ENCODE measurements at places on chromosomes 3 and 15.

GRCh38 chr3:42900226-42901072 lies 5.5 kb upstream of the ZNF662 start:
- DNase-seq = no peak

GRCh38 chr15:101642361-101642760 lies 9.8 kb downstream of the TM2D3 start:
- no peak for DNase-seq

GRCh38 chr3:192778508-192778907 lies 51.2 kb upstream of the FGF12 start:
- no peak for DNase-seq

GRCh38 chr3:195028877-195029606 lies 241.9 kb downstream of the XXYLT1 start:
- DNase-seq = no peak

DNA sequence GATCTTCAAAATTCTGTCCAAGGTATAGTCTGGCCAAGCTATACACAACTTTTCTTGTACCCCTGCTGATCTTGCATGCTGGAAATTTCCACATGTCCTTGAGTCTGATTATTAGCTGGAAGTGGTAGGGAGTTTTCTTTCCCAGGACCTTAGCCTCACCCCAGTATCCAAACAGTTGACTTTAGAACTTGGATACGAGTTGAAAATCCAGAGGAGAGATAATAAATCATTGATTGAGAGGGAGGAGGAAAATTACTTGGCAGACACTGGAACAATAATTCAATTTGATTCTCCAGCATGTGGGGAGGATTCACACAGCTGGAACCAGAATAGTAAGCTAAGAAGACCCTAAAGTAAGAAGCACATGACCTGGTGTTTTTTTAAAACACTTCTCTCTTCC lies 116.4 kb downstream of the IL5RA start:
- no peak for DNase-seq

GRCh38 chr3:14884665-14885064 lies 62.7 kb upstream of the NR2C2 start:
- DNase-seq = peak; percentile 10

DNA sequence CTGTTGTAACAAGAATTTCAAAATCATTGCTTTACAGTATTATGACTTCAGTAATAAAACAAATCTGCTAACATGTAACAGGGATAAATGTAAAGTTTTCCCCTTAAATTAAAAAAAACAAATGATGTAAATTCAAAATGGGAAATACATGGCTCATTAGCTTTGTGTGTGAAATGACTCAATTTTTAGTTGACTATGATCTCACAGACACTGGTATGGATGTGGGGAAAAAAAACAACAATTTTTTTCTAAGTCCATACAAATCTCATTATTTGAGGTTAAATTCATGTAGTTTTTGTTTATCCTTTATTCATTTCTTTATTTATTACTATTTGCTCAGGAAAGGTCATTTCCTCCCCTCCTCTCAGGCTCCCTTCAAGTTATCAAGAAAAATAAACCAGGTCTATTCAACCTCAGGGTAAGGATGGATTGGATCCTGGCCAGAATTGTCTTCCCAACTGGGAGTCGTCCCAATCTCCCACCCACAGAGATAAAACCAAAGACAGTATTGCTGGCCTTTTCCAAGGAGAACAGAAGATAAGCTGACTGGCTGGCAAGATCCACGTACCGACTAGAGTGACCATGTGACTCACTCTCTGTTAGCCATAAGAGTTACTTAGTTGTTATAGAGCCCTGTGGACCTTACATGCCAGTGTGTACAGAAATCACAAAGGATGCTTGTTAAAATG lies 373.3 kb downstream of the GAP43 start:
- no peak for DNase-seq

- DNase-seq = peak; percentile 25
Measured at GRCh38 chr3:29153811-29154210, 127.1 kb upstream of the RBMS3 start.

DNA sequence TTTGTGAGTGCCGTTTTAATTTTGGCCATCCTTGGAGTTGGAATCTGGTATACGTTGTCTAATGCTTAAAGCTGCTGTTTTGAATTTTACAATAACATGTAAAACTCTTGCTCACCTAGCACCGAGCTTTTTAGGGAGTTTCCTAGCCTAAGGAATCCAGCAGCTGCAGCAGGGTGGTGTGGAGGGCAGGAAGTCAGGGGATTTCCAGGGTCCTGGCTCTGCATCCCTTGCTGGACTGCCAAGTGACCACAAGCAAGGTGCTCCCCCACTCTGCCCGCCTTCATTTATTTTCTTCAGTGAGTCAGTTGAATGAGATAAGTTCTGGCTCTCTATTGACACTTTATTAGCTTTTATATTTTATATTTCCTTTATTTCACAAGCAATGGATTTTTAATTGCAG lies 113.7 kb downstream of the ATG7 start:
- no peak for DNase-seq

DNA sequence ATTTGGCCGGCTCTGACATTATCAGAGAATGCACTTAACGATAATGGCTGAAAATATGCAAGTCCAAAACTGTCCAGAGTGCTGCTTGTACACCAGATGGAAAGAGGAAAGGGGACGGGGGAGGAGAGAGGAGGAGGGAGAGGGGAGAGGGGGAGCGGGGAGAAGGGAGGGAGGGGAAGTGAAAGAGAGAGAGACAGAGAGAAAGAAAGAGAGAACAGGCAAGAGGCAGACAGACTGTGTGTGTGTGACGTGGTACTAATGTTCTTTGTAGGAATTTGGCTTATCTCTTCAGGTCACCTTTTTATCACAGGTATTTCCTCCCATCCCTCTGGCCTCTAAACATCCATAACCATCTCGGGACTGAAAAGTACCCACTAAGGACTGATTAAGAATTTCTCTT lies 75.1 kb upstream of the LMOD3 start:
- DNase-seq = no peak

- no peak for DNase-seq
Measured at GRCh38 chr15:35724626-35725025, 178.7 kb upstream of the DPH6 start.

DNA sequence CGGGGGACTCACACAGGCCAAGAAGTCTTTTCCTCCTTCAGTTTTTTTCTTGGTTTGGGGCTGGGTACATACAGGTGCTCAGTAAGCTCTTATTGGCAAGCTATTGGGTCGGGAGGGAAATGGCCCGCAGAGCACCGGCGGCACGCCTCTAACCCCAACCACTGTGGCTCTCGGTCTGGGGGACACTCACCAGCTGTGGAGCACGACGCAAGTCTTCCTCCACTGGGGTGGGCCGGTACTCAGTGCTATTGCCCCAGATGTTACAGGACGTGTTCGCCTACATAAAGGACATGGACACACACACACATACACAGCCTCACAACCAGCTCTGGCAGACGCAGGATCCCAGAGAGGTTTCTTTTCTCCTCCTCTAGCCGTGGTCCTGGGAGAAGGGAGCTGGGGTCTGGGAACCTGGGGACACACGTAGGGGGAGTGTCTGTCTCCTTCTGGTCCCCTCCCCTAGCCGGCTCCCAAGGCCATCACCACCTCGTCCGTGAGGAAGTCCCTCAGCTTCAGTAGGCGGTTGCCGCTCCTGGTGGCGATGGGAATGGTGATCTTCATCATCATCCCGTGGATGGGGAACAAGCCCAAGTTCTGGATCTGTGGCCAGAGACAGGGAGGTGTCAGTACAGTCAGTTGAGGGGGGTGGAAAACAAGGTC lies 33.4 kb downstream of the FEM1B start:
- DNase-seq = no peak

DNA sequence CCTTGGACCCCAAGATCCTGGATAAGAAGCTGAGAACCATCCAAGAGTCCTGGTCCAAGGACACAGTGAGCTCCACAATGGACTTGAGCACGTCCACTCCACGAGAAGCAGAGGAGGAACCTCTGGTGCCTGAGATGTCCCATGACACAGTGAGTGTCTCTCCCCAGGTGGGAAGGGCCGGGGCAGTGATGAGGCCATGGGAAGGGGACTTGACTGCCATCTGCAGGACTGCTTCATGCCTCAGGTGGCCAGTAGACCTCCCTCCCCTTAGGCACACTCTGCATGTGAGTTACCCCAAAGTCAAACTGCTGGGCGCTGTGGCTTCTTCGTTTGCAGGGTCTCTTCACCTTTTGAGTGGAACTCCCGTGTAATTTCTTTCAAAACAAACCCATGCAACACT lies 59.7 kb downstream of the CCDC33 start:
- no peak for DNase-seq
